Esophagus mucosa (tissue), 1 donor: ENCODE measurements at places on chromosomes 5 and 9.

- ATAC-seq, result no peak
These were observed 750.9 kb downstream of the MAT2B start for GRCh38 chr5:164256351-164256750.

DNA sequence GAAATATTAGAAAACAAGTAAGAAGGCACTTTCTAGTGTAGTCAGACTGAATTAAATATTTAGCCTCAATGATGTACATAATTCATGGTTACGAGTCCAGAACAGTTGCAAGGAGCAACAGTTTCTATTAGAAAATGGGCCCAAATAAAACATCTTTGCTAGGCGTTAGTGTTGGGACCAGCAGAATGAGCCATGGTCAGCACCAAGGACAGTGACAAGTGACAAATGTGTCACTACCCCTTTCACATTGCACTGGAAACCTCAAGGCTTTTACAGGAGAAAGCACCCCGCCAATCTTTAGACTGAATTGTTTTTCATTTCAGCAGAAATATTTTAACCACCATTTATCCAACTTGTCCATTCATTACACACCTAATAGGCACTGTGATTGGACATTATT is 301.3 kb upstream of the ADCY2 start:
- ATAC-seq, result no peak

DNA sequence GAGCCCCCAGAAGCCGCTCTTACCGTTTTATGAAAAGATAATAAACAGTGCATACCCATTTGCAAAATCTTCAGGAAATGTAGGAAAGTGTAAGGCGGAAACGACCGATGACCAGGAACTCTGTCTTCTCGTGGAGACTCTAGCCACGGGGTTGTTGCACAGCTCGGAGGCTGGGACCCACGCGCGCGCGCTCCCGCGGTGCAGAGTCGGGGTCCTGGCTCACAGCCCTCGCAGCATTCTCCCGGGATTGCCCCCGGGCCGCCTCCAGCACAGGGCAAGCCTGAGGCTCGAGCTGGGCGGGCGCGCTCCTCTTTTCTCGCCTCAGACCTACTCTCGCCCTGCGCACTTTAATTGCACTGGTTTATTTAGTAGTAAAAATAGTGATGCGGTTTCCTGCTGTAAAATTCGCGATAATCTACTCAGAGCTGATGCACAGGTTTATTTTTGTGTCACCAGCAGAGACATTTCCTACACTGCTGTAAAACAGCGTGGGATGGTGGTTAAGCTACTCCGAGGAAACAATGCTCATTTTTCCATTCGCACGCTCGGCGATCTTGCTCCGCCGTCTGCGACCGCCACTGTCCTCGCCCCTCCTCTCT is 15.5 kb downstream of the TRIM7 start:
- ATAC-seq, result no peak

GRCh38 chr5:123549256-123549904 is 37.4 kb downstream of the CSNK1G3 start:
- ATAC-seq, result no peak

DNA sequence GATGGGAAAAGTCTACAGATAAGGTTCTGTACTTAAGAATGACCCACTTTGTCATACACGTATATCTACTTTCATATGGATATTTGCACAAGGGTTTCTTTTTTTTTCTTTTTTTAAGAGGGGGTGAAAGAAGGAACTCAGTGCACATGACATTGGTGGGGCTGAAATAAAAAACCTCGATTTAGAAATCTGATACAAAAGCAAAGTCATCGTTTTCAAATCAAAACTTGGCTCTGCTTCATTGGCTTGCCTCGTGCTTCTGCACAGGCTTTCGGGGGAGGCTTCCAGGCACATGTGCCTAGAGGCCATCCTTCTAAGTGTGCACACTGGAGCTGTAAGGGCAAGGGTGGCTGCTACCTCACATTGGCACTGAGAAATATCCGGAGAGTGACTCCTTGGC is 31.1 kb downstream of the PTTG1 start:
- ATAC-seq, result no peak
